ENCODE measurements at places on chromosomes 11 and 22.

GRCh38 chr11:44858796-44859527 lies 91.7 kb downstream of the TP53I11 start:
- peak; percentile 37 for DNase-seq

DNA sequence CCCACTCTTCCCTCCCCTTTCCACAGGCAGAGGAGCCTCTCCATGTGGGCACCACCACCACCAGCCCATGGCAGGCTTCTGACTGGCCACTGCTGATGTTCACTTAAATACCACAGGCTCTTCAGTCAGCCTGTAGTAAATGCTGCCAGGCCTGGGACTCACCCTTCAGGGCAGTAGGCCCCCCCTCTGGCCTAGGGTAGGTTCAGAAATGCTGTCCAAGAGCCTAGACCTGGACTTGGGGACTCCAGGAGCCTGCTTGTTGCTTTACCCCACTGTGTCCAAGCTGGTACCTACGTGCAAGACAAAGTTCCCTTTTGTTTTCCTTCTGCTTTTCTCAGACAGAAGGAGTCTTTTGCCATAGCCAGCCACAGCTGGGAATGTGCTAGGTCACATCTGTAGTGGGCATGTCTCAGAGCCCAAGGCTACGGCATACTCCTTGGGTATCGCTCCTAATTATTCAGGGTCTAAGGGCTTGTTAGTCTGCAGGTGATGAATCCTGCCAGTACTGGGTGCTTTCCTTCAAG lies 38.6 kb downstream of the TMEM135 start:
- DNase-seq, result no peak

- DNase-seq, result no peak
Observed at GRCh38 chr22:27576815-27577573, 224.6 kb downstream of the MN1 start.

GRCh38 chr11:127890030-127890615 lies 697.2 kb downstream of the ETS1 start:
- DNase-seq, result no peak

- DNase-seq, result no peak
Observed at GRCh38 chr11:68890490-68891231, 13.0 kb downstream of the MRPL21 start.

DNA sequence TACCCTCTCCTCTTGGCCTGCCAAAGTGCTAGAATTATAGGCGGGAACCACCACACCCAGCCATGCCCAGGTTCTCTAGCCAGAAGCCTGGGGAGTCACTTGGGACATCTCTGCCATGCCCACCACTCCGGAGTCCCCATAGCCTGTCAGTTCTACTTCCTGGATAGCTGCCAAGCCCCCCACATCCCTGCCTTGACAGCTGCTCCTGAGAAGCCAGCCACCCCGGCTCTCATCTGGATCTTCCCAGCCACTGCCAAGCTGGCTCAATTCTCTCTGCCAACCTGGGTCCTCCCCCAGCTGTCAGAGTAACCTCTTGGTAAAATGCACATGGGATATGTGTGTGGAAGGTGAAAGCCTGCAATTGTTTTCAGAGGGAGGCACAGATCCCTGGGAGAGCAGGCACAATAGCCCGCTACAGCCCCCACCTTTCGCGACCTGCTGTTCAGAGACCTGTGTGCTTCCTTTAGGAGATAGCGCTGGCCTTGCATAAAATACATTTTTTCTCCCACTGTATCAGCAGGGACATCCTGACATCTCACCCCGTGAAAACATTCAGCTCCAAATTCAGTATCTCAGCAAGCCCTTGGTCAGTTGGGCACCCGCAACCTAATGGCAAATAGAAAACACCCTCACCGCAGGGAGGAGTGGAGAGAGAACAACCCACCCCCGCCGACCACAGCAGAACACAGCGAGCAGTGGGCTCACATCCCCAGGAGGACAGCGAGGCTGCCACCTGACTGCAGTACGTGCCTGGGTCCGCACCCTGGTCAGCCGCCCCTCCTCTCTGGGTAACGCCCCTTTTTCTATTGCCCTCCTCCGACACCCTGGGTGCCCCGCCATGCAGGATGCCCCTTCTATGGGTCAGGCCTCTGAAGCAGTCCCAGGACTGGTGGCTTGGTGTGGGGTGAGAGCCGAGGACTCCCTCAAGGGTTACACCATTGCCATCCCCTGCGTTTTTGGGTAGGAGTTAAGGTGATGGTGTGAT lies 1342.2 kb downstream of the BRD1 start:
- DNase-seq, result peak; percentile 39

DNA sequence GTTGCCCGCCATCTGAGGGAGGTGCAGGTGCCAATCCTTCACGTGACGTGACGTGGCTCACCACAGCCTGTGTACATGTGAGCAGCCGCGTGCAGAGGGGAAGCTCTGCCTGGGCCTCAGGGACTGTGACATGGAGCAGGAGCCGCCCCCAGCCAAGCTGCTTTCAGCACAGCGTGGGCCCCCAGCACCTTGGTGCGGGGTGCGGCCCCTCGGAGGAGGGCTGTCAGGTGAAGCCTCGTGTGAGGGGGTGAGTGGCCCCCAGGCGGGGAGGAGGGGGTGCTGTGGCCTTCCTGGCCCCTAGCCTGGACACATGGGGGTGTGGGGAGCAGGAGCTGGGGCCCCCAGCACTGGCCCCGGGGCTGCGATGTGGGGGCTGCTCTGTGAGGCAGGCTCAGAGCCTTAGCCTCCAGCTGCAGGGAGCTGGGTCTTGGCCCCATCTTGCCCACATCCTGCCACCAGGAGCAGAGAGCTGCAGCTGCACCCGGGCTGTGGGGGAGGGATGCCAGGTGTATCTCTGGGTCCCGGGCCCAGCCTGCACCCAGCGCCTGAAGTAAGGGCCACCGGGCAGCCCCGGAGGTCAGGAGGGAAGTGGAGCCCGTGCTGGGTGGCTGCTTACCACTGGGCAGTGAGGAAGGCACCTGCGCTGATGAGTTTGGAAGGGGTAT lies at the start of gene ADORA2A:
Gene ADORA2A, plus strand, starts transcription at position 100 of the 665 bp plus-strand sequence. CDS start 5,806 bp downstream, outside the sequence.
- DNase-seq, result no peak

DNA sequence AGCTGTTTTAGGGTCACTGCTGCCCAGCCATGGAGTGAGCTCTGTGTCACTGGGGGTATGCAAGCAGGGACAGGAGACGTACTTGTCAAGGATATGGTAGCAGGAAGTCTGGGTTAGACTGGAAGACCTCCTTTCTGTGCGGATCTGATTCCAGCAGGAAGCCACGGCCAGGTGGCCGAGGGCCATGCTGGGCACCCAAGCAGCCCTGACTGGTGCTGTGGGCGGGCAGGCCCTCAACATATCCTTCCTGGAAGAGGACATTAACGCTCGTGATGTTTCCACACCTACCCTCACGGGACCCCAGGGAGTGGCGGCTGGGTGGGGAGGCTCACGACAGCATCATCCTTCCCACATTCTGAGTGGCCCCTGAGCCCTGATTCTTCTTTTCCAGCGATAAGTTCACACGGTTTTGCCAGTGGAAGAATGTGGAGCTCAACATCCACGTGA lies 8.7 kb upstream of the ANKRD13D start:
- no peak for DNase-seq

GRCh38 chr11:62400281-62400680 lies 18.6 kb upstream of the SCGB1A1 start:
- no peak for DNase-seq

- no peak for DNase-seq
Observed at GRCh38 chr11:102791271-102792036, 6.5 kb downstream of the MMP1 start.

DNA sequence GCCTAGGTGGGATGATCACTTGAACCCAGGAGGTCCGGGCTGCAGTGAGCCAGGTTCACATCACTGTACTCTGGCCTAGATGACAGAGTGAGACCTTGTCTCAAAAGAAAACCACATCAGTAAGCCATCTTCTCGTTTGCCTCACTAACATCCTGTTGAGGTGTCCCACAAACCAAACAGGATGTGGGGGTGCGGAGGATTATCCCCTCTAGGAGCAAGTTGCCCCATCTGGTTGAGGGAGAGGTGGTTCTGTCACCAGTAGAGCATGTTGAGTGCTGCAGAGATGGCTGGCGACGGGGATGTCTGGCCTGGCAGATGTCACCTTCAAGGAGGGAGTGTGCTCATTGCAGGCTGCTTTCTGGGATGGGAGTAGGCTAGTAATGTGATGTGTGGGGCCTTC lies 72.4 kb downstream of the ZNRF3 start:
- DNase-seq, result peak; percentile 60

DNA sequence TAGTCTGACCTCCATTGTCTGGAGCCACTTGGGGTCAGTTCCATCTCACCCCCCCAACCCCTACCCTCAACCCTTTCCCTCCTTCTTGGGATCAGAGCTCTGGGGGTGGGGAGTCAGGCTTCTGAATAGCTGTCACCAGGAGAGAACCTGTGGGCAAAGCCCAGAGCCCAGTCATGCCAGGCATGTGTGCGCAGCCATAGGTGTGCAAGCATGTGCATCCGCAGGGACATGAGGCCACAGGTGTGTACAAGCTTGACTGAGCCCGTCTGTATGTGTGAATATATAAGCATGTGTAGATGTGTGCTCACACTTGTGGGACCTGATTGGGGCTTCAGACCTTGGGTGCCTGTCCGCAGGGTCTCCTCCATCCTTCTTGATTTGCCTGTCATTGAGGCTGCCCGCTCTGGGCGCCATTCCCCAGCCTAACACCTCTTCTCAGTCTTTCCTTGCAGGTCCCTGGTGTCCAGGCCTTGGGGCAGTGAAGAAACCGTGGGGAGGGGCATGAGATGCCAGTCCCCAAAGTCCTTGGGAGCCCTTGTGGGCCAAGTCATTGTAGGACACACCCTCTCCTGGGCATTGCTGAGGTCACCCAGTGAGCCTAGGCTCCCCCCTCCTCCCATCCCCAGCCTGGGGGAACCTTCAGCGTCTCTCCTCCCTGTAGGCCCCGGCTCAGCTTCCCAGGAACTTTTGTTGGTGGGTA lies 9.0 kb downstream of the ATG16L2 start:
- DNase-seq, result no peak

GRCh38 chr22:21963790-21964211 lies 11.2 kb upstream of the PPM1F start:
- DNase-seq, result no peak

DNA sequence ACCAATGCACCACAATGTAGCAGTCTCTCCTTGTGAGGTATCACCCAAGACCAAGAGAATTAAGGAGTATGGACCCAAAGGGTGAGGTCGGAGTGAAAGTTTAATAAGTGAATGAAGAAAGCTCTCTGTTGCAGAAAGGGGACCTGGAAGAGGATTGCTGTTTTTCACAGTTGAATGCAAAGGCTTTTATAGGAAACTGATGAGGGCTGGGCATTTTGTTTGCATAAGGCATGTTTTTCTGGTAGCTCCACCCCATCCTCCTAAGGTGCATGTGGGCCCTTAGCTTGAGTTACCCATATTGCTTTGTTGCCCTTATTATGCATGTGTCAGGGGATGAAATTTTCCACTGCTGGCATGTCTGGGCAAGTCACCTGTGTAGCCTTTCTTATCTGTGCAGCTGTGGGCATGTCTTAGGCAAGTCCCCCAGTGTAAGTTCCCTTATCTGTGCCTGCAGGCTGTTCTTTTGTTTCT lies 64.7 kb downstream of the BDNF start:
- no peak for DNase-seq

DNA sequence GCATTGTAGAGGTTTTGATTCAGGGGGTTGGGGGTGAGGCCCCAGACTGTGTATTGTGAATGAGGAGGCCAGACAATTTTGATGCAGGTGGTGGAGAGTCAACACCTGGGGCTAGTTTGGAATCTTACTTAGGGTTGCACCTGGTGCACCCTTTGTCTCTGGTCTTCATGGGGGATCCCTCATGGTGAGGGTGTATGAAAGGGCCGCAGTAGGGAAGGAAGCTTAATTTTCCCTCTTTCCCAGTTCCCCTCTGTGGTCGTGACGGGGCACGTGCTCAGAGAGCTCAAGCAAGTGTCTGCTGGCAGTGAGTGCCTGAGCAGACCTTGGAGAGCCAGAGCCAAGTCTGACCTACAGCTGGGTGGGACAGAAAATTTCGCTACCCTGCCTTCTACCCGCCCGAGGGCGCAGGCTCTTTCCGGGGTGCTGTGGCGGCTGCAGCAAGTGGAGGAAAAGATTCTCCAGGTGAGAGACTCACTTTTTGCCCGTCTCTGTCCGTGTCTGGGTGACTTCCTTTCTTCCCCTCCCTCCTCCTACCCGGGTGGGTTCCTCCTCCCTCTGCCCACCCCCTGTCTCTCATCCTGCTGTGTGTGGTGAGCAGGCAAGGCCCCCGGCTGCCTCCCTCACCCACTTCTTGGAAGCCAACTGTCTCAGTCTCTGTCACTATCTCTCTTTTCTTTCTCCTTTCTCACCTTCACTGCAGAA lies 131.7 kb downstream of the MICAL2 start:
- DNase-seq, result no peak

GRCh38 chr11:134779179-134779578 lies 367.1 kb upstream of the B3GAT1 start:
- no peak for DNase-seq

GRCh38 chr22:40473703-40474102 lies 103.3 kb downstream of the SGSM3 start:
- DNase-seq, result no peak

- no peak for DNase-seq
Observed at GRCh38 chr11:59221441-59221840, 8.7 kb upstream of the MPEG1 start.

GRCh38 chr11:86151174-86152005 lies 82.5 kb upstream of the PICALM start:
- DNase-seq, result no peak

Measured in NCI-H524 (cell line).